ENCODE measurements at places on chromosomes 13 and 19.

GRCh38 chr13:97223711-97224541 lies 1.8 kb downstream of the MBNL2 start:
- DNase-seq: peak; percentile 64

GRCh38 chr19:32317086-32317485 lies 28.3 kb upstream of the ZNF507 start:
- no peak for DNase-seq

DNA sequence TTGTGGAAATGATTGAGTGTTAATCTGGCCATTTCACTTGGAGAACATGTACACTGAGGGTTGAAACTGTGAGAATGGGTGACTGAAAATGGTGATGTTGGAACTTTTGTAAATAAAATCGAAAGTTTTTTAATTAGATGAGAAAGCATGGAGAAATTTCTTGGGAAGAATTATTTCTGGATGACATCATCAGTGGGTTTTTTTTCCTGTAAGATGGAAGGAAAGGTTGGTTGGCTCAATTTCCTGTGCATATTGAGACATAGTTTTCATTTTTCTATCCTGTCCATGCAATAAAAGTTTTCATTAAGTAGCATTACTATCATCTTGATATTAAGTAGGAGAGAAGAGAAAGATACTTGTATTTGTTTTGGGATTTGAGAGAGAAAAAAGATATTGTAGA lies 120.6 kb upstream of the HTR2A start:
- no peak for DNase-seq

DNA sequence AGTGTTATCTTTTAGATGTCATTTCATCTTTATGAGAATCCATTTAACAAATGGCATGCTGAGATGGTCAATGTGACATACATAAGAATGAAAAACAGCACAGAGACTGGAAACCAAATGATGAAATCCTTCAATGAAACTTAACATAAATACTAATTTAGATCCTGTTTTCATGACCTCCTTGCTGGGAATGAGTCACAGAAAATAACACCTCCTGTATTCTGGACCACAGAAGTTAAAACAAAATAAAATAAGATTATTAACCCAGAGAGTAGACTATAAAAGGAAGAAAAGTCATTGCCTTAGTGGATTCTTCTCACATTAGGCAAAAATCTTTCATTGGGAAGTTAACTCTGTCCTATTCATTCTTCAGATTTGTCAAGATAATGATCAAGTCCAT lies 1.6 kb downstream of the DIAPH3 start:
- no peak for DNase-seq

DNA sequence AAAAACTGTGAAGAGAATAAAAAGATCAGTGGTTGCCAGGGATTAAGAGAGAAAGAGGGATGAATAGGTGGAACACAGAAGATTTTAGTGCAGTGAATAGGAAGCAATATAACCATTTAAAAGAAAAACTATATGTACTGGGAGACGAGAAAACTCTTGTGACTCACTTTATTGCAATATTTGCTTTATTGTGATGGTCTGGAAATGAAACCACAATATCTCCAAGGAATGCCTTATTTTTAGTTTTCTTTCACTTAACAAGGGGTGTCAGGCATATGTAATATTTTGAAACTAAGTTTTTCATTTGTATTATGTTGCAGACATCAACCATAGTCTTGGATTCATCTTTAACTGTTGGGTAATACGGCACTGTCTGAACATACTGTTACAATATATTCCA lies 1308.2 kb downstream of the PCDH9 start:
- no peak for DNase-seq

Measured in KBM-7 (cell line).